Globus pallidus (tissue), 1 donor: ENCODE measurements at places on chromosomes 12 and 14.
A peak's percentile ranks its signal among the peaks of the same experiment; 100 is the strongest.

DNA sequence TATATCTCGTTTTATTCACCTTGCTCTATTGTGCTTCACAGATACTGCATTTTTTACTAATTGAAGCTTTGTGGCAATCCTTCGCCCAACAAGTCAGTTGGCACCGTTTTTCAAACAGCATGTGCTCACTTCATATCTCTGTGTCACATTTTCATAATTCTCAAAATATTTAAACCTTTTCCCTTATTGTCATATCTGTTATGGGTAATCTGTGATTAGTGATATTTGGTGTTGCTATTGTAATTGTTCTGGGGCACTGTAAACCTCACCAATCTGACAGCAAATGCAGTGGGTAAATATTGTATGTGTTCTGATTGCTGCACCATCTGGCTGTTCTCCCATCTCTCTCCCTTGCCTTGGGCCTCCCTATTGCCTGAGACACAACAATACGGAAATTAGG, 191.3 kb downstream of the BTG1 start:
- DNase-seq: no peak

- DNase-seq: no peak
Measured at GRCh38 chr12:12705838-12706520, 10.0 kb upstream of the GPR19 start.

DNA sequence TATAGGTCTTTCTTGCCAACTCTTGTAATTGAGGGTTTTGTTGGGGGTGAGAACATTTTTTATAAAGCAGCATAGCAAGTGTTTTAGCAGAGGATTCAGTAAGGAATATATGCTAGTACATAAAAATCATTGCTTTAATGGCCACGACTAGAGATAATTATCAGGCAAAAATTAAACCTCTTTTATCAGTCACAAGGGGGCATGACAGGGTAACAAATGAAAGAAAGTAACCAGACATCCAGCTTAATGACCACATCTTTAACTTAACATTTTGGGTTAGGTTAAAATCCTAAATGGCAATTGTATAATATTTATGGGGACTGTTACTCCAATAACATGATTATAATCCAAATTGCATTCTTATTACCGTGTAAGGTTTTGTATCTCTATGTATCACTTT, 119.6 kb downstream of the LRRIQ1 start:
- no peak for DNase-seq

DNA sequence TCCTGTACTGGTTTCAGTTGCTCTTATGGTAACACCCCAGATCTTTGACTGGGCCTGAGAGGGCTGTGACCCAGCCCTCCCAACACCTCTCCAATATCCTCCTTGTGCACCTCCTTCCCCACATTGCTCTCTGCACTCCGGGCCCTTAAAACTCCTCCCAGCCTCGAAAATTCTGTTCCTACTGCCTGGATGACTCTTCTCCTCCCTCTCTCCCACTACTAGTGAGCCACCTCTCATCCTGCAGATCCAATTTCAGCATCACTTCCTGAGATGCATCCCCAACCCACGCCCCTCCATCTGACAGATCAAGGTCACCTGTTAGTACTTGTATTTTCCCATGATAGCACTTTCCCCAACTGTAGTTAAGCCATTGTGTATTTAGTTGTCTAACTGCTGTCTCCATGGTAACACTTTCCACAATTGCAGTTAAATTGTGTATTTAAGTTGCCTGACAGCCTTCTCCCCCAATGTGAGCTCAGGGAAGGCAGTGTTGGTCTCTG, 11.5 kb upstream of the NT5DC3 start:
- no peak for DNase-seq

- peak; percentile 73 for DNase-seq
Measured at GRCh38 chr14:99511421-99512109, 30.4 kb downstream of the CCNK start.

GRCh38 chr12:93441081-93441616, 598 bp downstream of the UBE2N start:
- peak; percentile 11 for DNase-seq

GRCh38 chr12:117646520-117646919, 285.1 kb upstream of the NOS1 start:
- DNase-seq: no peak

- no peak for DNase-seq
Measured at GRCh38 chr14:102999227-102999895, 58.0 kb downstream of the CDC42BPB start.

DNA sequence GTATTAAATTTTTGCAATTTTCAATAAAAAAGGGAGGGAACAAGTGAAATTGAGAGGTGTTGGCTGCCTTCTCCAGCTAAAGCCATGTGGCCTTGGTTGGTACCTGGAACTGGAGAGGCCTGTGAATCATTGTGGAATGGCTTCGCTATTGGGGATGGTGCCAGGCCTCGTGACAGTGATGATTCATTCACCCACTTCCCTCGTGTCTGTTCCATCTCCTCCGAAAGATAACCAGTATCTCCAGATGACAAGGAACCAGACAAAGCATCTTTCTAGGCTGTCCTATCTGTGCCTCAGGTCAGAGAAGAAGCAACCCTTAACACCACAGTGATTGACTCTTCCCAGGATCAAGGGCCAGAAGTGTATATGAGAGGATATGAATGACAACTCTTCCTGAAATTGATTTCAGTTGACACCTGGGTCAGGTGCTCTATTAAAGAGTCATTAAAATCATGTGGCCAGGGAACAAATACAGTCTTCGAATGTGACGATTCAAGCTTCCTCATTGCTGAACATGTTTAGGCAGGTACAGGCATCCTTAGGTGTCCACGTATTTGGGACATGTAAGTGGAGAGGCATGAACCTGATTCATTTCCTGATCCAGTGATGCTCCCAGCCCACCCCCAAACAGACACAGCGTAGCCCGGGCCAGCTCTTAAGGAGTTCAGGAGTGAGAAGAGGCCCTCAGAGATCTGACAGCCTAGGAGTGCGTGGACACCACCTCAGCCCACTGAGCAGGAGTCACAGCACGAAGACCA, at the start of gene RNASE7:
Gene RNASE7 (plus strand): TSS at position 687 of the 758 bp plus-strand sequence. CDS start 631 bp downstream, outside the sequence.
- no peak for DNase-seq

DNA sequence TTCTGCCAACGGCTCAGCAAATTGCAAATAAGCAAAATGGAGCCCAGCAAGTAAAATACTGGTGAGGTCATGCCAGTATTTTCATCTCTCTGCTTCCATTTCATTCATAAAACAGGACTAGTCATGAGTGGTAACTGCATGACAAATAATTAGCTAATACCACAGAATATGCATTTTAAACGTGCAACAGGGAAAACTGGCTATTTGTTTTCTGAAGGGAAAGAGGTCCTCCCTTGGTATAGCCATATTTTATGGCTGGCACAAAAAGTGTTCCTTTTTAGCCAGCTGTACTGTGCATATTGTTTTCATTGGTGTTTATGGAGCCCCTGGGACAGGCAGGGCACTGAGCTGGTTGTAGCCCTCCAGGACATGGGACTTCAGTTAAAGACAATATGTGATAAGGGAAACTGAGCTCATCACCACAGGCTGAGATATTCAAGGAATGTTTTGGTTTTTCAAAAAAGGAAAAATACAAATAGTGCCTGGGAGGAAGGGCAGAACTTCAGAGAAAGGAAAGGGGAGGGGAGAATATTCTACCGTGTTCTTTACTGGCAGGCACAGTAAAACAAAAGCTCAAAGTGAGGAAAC, 26.1 kb upstream of the FOXN3 start:
- no peak for DNase-seq

DNA sequence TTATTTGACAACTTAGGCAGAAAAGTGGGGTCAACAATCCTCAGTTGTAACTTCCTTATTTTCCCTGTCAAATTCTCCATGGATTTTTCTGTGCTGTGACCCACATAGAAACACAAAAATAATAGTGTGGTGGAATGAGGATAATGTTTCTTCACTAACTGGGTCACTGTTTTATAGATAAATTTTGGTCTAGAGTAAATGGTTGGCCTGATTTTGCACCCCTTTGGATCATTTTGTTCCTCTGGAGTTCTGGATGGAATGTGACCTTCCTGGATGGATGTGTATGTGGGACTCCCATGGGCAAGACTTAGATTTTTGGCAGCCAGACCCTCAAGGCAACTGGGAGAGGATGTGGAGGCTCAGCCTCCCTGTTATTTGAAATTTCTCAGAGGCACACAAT, 52.7 kb upstream of the RNU6-8 start:
- no peak for DNase-seq

DNA sequence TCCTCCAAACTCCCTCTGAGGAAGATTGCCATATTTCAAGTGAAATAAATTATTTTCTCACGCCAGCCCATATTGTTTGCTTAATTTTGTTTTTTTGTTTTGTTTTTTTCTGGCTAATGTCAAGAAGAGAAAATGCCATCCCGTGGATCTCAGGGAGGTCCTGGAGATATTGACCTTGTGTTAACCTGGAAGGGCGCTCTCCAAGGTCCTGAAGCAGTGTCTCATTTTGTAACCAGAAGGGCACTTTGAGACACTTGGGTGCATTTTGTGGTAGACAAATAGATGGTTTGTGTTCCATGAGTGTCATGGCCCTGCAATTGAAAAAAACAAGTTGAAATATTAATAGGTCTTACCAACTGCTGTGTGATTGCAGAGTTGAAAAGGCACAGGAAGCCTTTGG, 268.9 kb downstream of the SUDS3 start:
- no peak for DNase-seq

DNA sequence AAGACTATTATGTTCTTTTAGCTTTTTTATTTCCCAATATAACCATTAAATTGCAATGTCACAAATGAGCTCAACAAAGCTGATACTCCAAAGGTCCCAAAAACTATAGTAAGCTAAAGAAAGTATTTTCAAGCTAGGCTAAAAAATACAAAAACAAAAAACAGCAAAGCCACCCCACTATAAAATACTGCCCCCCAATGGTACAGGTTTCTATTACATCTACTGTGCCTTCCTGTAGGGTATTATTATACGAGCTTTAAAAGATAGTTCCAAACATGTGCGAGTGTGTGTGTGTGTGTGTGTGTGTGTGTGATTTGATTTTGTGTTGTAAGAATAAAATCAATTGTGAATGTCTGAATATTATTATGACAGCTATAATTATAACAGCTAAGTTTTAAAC, 1.1 kb downstream of the IFNG start:
- peak; percentile 10 for DNase-seq
